ENCODE measurements at places on chromosomes 5 and 9. TPM values are rescaled to one million over a fixed set of nuclear protein-coding genes. Genes with fewer than 3 reads are reported as not detected.

TENT4A gene
- total RNA-seq: 40.6 TPM

ANKRD31 gene
- total RNA-seq: 0.36 TPM

GLRA1 gene
- not detected for total RNA-seq

KCNIP1 gene
- not detected for total RNA-seq

ANKRD20A1 gene
- 1.9 TPM for total RNA-seq

DNA sequence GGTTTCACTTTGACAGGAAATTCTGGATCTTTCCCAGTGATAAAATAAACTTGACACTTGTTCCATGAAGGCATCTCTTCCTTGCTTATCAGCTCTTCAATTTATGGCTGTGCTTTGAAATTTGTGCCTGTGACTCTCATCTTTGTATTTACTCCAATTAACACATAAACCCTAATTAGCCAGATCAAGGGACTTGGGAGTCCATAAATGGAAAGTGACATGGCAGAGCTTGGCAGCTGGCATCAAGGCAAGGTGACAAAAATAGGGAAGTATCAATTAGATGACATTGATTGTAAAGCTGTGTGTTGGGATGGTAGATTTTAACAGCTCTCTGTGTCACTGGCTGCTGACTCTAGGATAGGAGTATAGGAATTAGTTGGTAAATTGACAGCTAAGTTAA, 133.9 kb downstream of the PBX3 start:
- no peaks in the 10 kb centered on the region for H3K4me1 ChIP-seq
- H3K27me3 ChIP-seq: peaks cover 9% of the 10 kb centered on the region
- no peak for DNase-seq

- no peak for DNase-seq
- H3K27ac ChIP-seq: no peak overlapping the region
- H3K36me3 ChIP-seq: no peaks in the 10 kb centered on the region
- no peaks in the 10 kb centered on the region for H3K27me3 ChIP-seq
Observed at GRCh38 chr5:51556833-51557232, 173.6 kb downstream of the ISL1 start.

- H3K4me1 ChIP-seq: no peaks in the 10 kb centered on the region
- H3K4me3 ChIP-seq: no peak overlapping the region
- H3K27me3 ChIP-seq: peaks cover 2% of the 10 kb centered on the region
- H3K27ac ChIP-seq: no peak overlapping the region
- no peak for DNase-seq
- H3K36me3 ChIP-seq: no peaks in the 10 kb centered on the region
Observed at GRCh38 chr5:56183506-56183905, 49.6 kb downstream of the ANKRD55 start.

- H3K27me3 ChIP-seq: no peaks in the 10 kb centered on the region
- no peak for DNase-seq
- H3K27ac ChIP-seq: no peak overlapping the region
- no peak overlapping the region for H3K4me3 ChIP-seq
- no peaks in the 10 kb centered on the region for H3K36me3 ChIP-seq
Observed at GRCh38 chr5:164289526-164289925, 784.1 kb downstream of the MAT2B start.
